ENCODE measurements at places on chromosomes 16 and 17.

GRCh38 chr17:20046629-20047028, 37.5 kb downstream of the SPECC1 start:
- DNase-seq, result no peak

- peak; percentile 45 for DNase-seq
Measured at GRCh38 chr17:7589204-7589868, 558 bp downstream of the SOX15 start.

DNA sequence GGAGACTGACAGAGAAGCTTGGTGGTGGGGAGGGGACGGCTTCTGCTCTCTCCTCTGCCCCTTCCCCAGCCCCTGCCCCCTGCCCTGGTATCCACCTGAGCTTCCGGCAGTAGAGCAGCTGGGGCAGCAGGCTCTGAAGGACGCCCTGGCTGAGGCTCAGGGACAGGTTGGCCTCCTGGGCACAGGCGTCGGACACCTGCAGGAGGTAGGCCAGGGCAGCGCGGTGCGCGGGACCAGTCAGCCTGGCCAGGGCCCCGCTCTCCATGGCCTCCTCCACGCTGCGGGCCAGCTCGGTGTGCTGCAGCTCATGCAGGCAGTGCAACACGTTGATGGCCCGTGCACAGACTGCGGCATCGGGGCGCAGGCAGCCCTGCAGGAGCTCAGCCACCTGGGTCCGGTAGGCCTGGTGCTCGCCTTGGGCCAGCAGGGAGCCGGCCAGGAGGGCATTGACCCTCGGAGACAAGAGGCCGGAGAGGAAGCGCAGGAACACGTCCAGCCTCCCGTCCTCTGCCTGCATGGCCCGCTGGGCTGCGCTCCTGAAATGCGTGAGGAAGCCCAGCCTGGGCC, 14.2 kb downstream of the NLRC3 start:
- DNase-seq, result no peak

DNA sequence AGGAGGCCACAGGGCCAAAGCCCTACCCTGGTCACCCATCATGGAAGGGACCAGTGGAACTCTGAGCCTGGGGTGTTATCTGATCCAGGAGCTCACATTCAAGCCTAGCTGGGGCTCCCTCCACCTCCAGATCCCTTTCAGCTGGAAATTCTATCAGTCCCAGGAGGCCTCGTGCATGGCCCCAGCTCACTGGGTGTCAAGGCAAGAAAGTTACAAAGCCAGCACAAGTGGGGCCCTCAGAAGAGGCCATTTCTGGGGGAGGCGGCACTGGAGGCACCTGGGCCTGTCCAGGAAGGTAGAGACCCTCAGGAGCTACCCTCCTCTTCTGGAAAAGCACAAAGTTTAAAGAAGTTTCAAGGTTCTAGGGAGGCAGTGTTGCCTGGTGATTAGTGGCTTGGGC, 4.8 kb downstream of the CA7 start:
- DNase-seq, result no peak

GRCh38 chr16:10226141-10226986, 44.1 kb upstream of the GRIN2A start:
- DNase-seq, result no peak

DNA sequence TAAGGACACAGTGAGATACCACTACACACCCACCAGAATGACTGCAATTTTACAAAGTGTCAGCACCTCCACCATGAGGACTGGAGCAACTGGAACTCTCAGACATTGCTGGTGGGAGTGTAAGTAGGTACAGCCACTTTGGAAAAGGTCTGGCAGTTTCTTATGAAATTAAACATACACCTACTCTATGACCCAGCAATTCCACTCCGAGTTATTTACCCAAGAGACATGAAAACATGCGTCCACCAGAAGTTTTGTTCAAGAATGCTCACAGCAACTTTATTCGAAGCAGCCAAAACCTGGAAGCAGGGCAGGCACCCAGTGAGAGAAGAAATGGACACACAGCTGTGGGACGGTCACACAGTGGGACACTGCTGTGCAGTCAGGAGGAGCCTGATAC, 384.0 kb downstream of the SOX9 start:
- DNase-seq, result no peak

DNA sequence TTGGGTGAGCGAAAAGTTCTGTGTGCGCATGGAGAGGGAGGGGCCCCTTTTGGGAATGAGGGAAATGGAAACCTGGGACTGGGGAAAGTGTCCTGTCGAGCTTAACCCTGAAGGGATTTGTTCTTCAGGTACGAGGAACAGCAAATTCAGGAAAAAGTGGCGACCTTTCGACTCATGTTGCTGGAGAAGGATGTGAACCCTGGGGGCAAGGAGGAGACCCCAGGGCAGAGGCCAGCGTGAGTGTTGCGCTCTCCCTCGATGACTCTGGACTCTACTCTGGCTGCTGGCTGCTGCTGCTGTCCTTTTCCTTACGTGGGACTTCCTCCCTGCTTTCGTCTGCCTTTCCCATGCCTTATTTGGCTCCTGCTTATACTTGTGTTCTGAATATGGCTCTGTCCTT, 4.9 kb downstream of the SRRM2 start:
- DNase-seq, result no peak

GRCh38 chr16:88921591-88921990, 55.1 kb upstream of the PABPN1L start:
- no peak for DNase-seq

- DNase-seq, result no peak
Measured at GRCh38 chr17:29588562-29589411, 661 bp downstream of the GIT1 start.

DNA sequence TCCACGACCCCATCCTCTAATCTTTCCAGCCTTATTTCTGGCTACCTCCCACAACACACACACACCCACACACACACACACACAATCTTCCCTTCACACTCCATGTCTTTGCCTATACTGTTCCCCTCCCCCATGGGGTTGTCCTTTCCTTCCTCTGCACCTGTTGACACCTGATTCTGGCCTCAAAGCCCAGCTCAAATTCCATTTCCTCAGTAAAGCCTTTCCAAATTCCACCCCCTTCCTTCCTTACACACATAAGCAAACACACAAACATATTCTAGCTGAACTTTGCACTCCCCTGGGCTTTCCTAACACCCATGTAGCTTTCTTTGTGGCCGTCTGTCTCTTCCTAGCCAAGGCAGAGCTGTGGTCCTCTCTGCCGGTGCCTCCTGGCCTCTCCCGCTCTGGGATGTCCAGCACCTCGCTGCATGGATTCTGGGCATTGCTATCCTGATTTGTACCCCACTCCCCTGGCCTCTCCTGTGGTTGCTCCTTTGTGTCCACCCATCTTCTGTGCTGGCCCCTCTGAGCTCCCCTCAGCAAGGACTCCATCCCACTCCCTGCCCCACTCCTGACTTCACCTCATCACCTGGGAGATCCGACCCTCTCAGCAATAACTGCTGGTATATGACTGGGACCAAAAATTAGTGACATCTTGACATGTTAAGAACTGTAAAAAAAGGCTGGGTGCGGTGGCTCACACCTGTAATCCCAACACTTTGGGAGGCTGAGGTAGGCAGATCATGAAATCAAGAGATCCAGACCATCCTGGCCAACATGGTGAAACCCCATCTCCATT, 8.4 kb upstream of the SRCIN1 start:
- no peak for DNase-seq

DNA sequence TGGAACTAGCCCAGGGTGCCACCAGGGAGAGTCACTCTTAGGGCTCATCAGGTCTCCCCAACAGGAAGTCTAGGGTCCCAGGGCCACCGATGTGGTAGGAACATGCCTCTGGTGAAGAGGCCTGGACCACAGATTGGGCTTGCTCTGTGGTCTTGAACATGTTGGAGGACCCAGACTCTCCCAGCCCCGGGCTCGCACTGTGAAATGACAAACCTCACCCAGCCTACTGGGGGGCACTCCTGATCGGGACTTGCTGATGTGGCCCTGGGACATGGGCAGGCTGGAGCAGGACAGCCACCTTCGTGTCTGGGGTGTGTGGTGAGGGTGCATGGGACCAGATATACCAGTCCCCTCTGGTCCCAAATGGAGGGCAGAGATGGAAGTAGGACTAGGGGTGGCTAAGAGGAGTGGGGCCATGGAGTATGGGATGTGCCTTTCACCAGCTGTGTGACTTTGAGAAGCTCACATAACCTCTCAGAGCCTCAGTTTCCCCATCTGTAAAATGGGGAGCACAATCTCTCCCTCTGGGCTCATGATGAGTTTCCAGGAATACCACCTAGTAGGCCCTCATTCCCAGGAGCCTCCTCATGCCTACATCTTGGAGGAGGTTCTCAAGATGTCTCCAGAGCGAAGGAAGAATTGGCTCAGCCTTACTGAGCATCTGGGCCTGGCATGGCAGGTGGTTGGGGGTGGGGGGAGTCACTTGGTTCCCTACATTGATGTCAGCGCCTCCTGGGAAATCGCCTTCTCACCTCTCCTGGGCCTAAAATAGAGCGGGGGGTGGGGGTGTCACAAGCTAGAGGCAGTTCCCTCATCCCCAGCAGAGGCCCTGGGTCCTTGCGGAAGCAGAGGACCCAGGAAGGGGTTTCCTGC, 1.5 kb upstream of the ADAM11 start:
- DNase-seq, result no peak

DNA sequence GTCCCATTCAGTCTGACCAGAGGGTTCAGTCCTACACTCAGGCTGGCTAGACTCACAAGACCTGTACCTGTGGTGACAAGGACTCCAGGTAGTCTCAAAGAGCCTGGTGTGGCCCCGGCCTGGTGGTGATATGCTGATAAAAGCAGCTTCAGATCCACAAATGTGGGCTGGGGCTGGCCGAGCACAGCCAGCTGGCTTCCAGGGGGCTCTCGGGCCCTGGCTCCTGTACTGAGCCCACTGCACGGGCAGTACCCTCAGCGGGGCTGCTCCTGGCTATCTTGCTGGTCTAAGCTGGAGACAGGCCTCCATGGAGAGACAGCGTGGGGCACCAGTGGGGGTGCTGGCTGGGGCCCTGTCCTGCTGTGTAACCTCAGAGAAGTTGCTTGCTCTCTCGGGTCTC, 4.3 kb downstream of the SMIM5 start:
- DNase-seq, result no peak

- no peak for DNase-seq
Measured at GRCh38 chr17:14784997-14785696, 480.0 kb downstream of the PMP22 start.

- DNase-seq, result no peak
Measured at GRCh38 chr17:27244491-27245223, 49.3 kb upstream of the WSB1 start.

DNA sequence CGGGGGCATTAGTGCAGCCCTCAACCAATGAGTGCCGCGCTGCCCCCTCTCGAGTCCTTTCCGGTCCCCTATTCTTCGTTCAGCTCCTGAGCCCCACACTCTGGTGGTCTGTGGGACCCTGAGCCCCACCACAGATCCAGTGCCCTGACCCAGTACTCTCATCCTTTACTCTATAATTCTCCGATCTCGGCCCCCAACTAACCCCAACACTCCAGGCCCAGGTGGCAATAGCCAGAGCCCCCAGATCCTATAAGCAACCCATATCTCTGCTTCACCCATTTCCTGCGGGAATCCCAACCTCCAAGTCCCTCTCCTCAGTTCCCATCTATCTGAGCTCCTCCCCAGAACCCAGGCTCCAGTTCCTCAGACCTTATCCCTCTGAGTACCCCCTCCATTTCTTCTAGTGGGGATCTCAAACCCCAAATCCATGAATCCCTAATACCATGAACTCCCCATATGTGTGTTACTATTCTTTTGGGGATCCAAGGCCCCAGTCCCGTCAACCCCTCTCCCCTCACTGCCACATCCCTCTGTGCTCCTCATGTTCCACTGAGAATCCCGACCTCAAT, 1.0 kb upstream of the TBC1D10B start:
- no peak for DNase-seq

- no peak for DNase-seq
Measured at GRCh38 chr17:82173351-82174041, 39.1 kb downstream of the CCDC57 start.

- DNase-seq, result no peak
Measured at GRCh38 chr16:70697594-70698170, 11.8 kb upstream of the MTSS2 start.

- peak; percentile 18 for DNase-seq
Measured at GRCh38 chr16:117379-118365, 20.8 kb downstream of the NPRL3 start.

GRCh38 chr16:1773703-1774447, 941 bp upstream of the MRPS34 start:
- no peak for DNase-seq

GRCh38 chr17:58200024-58200633, 7.6 kb downstream of the EPX start:
- peak; percentile 47 for DNase-seq

- no peak for DNase-seq
Measured at GRCh38 chr16:19363740-19364139, 53.9 kb upstream of the TMC5 start.

GRCh38 chr17:40577611-40578065, 12.4 kb upstream of the CCR7 start:
- no peak for DNase-seq

DNA sequence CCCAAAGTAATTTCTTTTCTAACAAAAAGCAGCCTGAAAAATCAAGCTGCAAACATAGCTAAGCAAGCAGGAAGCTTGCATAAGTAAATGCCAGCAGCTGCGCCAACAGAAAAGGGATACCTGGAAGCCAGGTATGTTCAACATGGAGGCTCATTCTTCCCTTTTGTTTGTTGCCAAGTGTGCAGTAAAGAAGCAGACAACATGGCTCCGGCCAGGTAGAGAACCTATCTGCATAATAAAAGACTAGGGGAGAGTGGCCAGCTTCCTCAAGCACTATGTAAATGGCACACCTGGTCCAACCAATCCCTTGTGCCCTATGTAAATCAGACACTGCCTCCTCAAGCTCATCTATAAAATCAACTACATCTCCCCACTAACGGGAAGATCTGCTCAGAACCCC, 1407.0 kb downstream of the CDH11 start:
- no peak for DNase-seq
